KG1 (cell line): ENCODE measurements at places on chromosomes 5 and 9.

DNA sequence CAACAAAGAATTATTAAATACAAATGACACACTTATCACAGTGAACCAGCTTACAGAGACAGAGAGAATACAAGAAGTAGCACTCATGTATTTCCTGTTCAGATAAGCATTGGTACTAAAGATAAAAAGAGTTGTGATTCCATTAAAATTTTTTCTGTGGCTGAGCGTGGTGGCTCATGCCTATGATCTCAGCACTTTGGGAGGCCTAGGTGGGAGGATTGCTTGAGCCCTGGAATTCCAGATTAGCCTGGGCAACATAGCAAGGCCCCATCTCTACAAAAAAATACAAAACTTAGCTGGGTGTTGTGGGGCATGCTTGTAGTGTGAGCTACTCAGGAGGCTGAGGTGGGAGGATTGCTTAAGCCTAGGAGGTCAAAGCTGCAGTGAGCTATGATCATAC is 32.9 kb downstream of the FCHO2 start:
- no peak for DNase-seq

GRCh38 chr9:132235894-132236661 is 74.2 kb downstream of the NTNG2 start:
- peak; percentile 81 for DNase-seq

DNA sequence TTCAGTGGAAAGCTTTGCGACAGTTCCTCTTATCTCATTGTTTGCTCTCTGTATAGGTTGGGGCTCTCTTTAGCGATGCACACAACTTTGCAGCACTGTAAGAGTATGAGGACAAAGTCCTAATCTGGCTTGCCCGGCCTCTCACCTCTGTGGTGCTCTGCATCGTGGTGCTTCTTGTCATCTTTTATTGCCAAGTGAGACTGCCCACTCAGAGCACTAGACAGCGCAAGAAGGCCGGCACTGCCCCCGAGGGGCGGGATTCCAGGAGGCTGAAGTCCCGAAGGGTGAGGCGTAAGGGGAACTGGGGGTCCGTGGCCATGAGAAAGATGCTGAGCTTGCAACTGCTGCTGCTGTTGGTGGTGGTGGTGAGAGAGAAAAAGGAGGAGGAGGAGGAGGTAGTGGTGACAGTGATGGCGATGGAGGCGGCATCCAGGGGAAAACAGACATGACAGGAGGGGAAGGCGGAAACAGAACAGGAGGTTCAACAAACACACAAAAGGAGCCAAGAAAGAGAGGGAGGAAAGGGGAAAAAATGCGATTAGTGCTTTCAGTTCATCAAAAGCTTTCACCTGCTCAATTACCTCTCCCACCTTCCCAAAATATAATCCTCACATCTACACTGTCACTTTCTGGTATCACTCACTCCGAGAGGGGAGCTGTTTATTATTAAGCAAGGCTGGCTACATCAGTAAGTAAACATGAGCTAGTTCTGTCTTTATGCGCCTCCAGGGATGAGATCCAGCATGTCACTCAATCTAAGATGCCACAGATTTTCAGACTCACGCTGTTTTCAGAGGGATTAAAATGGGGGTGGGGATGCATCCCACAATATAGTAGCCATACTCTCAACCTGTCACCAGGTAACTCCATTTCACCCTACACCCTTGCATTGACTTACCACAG is 55.1 kb downstream of the TLE1 start:
- DNase-seq, result no peak

DNA sequence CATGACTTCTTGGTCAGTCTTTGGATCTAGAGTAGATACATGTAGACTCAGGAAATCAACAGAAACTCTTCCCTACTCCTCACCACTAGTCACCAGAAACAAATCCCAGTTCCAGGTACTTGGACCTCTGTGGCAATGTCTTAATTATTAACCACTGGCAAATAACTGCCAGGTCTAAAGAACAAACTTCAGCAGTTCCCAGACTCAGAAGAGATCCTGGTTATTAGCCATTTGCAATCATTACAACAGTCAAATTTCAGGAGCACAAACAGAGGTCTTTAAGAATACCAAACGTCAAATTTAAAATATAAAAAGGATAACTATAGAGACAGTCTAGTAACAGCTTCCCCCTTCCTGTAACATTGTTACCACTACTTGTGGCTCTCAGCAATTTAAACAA is 10.2 kb downstream of the DIAPH1 start:
- no peak for DNase-seq

DNA sequence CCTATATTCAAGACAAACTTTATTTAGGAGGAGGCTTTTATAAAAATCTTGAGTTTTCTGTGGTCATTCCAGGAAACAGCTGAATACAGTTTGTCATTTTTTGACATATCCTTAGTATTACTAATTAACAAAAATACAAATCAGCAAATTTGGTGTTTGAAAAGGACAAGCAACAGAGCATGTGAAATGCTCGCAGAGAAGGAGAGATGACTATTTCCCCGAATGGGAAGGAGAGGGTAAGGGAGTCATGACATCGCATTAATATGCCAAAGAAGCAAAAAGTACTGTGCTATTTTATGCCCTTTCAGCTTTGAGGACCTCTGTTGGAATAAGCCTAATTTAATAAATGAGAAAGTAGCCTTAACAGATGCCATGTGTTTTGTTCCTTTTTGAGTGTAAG is 1.8 kb downstream of the SMIM15 start:
- DNase-seq, result no peak

DNA sequence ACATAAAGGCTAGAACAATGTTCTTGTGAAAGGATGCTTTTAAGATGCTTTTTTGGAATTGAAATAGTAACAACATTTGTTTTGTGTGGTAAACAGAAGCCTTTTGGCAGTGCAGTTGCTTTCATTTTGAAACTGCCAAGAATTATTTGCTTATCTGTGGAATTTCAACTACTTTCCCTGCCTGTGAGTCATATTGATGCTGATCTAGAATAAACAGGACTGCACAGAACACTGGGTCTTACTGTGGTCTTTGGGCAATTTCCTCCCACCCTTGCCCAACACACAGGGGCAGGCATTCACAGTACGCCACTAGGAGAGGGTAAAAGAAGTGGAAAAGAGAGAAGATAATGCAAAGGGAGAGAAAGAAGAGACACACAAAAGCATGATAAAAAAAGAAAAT is 483.7 kb downstream of the ELAVL2 start:
- DNase-seq, result no peak

DNA sequence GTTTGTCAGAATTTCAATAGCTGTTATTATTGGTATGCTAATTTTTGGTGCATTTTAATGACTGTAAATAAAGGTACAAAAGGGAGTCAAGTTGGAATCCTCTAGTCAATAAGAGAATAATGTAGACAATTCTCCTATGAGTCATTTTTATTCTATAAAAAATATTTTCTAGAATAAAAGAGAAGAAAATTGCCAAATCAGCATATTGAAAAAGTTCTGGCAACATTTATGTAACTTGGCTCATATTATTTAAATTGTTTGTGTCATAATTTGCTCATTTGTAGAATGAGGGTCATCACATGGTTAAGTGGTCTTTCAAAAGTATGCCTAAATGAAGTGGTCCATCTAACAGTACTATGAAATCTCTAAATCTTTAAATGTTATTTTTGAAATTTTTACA is 1719.8 kb upstream of the WWC1 start:
- no peak for DNase-seq

- DNase-seq, result no peak
Measured at GRCh38 chr5:150347003-150347402, 10.5 kb upstream of the TCOF1 start.

DNA sequence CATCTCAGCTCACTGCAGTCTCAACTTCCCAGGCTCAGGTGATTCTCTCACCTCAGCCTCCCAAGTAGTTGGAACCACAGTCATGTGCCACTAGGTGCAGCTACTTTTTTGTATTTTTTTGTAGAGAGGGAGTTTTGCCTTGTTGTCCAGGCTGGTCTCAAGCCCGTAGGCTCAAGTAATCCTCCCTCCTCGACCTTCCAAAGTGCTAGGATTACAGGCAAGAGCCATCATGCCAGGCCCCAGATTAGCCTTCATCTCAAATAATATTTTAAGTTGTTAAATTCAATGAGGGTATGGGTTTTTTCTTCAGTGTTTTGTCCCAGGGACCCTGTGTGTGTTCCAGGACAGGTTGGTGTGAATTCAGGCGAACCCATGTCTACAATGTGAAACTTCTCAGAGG is 12.5 kb upstream of the RFESD start:
- no peak for DNase-seq

DNA sequence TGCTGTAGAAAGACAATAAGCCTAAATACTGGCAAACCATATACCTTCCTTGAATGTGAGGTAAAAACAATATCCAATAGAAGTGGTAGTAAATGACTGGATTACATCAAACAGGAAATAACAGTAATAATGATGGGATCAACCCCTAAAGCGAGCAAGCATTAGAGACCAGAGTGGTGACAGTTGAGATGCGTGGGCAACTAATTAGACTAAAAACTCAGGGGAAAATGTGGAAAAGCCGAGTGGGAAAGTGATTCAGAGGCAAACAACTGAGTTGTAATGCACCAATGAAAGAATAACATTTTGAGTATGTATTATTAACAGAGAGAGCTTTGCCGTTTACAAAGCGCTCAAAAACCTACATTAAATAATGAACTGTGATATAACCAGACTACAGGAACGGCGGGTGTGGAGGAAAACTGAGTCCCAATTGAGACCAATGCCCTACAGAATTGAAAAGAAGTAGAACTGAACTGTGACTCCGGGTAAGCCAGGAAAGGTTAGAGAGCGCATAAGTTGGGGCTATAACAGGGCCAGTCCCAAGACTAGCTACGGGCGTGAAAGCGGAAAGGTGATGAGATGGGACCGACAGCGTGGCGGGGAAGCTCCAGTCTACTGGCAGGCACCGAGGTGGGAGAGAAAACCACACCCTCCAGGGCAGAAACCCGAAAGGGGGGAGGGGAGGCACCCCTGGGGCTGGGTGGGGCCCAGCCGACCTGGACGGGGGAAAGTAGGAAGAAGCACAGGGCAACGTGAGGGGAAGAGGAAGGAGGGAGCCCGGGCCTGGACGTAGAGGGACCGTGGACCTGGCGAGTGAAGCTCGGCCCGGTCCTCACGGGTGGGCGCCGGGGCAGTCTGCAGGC is 592 bp downstream of the UBAP2 start:
- no peak for DNase-seq

- DNase-seq, result no peak
Measured at GRCh38 chr5:64790210-64790609, 21.5 kb downstream of the CWC27 start.

- DNase-seq, result no peak
Measured at GRCh38 chr5:177320879-177321278, 9.2 kb upstream of the MXD3 start.

DNA sequence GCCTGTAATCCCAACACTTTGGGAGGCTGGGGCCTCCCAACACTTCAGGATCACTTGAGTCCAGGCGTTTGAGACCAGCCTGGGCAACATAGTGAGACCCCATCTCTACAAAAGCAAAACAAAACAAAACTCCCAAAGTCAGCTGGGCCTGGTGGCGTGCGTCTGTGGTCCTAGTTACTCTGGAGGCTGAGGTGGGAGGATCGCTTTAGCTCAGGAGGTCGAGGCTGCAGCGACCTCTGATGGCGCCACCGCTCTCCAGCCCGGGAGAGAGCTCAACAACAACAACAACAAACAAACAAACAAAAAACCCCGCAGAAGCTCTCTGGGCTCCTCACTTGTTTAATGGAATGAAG is 528 bp downstream of the ACOT12 start:
- DNase-seq, result no peak

- no peak for DNase-seq
Measured at GRCh38 chr5:74187757-74188156, 452.8 kb downstream of the ENC1 start.
